Osteoblast (primary cell): ENCODE measurements at places on chromosomes 16 and 17. TPM values are rescaled to one million over a fixed set of nuclear protein-coding genes. Genes with fewer than 3 reads are reported as not detected.
A peak's percentile ranks its signal among the peaks of the same experiment; 100 is the strongest.

DNA sequence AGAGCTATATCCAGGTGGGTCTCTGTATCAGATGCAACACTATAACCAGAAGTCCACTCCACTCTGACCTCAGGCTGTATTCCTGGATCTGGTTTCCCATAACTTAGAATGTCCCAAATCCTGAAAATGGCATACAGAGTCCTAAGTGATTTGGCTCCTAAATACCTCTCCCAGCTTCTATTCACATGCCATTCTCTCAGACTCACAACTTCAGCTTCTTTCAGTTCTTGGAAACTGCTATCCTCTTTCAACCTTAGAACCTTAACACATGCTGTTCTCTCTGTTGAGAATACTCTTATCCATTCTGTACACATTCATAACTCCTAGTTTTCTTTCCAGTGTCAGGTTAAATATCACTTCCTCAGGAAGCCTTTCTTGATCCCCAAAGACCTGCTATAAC, 132.0 kb downstream of the BRIP1 start:
- DNase-seq = no peak

DNA sequence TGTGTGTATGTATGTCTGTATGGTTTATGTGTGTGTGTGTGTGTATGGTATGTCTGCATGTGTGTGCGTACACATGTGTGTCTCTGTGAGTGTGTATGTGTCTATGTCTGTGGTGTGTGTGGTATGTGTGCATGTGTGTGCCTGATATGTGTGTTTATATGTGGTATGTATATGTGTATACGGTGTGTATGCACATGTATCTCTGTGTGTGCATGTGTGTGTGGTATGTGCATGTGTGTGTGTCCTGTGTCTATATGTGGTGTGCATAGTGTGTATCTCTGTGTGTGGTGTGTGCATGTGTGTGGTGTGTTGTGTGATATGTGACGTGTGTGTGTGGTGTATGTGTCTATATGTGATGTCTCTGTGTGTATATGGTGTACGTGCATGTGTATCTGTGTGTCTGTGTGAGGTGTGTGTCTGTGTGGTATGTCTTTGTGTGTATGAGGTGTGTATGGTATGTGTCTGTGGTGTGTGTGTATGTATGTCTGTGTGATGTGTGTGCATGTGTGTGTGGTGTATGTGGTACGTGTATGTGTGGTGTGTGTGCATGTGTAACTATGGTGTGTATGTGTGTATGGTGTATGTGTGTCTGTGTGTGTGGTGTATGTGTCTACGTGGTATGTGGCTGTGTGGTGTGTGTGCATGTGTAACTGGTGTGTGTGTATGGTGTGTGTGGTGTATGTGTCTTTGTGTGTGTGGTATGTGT, 164.3 kb upstream of the PLCG2 start:
- peak; percentile 38 for DNase-seq

DNA sequence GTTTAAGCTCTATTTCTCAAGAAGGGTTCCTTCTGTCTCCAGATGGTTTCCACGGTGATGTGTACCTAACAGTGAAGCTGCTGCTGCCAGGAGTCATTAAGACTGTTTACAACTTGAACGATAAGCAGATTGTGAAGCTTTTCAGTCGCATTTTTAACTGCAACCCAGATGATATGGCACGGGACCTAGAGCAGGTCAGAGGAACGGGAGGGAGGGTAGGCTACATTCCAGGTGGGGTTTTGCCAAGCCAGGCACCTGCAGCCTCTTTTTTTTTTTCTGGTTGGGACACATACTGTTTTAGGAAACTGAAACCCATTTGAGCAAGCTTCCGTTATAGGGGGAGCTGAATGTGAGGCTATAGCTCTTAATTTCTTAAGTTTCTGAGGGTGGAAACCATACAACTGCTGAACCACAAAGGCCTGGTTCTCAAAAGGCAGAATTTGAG, 10.6 kb downstream of the LIG3 start:
- DNase-seq = no peak

- DNase-seq = no peak
These were observed 402.2 kb downstream of the XYLT1 start for GRCh38 chr16:17068524-17068923.

- DNase-seq = no peak
These were observed 51.8 kb downstream of the SMPD3 start for GRCh38 chr16:68396481-68396880.

DNA sequence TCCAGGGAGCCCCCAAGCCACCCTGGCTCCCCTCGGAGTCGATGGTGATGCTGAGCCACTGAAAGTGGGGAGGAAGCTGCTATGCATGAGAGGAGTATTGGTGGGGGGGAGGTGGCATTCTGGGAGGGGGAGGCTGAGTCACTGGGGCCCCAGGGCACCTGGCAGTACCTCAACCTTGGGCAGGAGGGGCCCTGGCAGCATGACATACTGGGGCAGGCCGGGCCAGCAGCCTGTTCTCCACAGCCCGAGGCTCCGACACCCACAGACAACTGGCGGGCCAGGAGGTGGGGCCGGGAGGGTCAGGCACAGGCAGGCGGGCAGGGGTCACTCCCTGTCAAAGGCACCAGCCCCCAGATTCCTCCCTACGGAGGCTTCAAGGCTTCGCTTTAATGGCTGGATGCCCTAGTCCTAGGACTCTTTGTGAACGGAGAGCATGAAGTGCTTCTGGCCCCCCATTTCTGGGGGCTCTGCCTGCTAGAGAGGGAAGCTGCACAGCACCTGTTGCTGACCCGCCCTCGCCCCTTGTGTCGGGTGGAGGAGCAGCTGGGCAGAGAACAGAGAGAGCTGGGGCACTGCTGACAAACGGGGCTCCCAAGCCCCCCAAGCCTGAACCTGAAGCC, 928 bp downstream of the CASKIN2 start:
- no peak for DNase-seq

DNA sequence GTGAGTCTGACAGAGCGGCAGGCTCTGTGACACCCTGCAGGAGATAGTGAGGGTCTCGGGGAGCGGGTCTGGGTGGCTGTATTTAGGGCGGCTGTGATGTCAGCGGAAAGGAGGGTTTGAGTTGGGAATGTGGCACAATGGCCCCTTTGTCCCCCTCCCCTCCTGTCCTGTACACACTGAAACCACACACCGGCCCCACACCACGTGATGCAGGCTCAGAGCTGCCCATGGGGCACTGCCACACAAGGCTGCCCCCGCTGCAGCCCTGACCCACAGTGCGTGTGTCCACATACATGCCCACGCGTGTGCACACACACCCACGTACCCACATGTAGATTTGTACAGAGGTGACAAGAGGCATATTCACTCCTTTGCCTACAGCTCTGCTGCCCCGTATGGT, 15.3 kb downstream of the SGCA start:
- DNase-seq = peak; percentile 78

DNA sequence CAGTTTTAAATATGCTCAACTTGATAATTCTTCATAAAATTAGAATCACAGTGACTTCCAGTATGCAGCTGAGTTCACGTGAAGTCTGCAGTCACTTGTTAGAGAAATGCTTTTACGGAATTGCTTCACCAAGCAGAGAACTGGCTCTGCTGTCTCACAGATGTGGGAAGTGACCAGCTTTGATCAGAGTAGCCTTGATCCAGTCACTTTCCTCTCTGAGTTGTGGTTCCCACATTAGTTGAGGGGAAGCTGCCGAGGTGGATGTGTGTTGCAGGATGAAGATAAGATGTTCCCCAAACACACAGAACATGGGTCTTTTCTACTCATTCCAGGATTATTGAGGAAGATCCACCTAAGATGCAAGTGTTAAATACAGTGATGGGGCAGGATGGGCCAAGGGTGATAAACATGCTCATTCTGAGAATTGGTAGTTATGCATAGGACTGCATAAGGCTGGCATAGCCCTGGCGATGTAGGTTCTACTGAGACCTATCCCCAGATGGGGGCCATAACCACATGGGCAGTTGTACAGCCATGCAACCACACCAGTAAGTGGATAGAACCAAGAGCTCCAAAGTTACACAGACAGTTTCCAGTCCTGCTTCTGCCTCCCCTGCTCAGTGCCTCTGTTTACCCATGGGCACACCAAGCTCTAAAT, 168.9 kb upstream of the MAF start:
- DNase-seq = peak; percentile 37

DNA sequence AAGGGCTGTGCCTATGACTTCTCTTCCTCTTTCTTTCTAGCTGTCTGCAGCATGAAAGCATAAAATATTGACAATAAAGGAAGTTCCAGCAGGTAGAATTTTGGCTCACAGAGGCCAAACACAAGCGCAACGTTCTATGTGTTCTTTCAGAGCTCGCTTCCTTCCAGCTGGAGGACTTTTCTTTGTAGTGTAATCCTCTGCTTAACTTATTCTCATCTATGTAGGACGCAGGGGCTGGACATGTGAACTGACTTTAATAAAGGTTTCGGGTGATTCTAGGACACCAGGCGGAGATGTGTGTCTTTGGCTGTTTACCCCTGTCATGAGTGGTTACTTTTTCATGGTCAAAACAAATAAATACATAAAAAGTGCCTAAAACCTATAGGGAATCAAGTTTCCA, 191.5 kb upstream of the MAF start:
- no peak for DNase-seq

GRCh38 chr17:63364387-63364786, 81.7 kb downstream of the CYB561 start:
- DNase-seq = no peak

- DNase-seq = peak; percentile 78
These were observed 112.9 kb downstream of the METRNL start for GRCh38 chr17:83192161-83192788.

DNA sequence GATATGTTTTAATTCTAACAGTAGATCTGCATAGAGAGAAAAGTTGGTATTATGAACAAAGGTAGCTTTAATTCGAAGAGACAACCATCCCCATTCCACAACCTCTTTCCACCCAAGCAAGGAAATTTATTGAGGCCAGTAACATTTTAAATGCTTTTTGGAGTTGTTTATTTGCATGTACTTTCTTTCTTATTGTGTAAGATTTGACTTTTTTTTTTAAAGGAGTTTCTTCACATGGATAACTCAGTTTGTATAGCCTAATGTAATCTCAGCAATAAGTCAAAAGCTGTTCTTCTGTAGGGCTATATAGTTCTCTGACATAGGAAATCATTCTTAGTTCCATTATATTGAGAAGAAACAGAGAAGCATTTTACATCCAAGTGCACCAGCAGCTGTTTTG, 163.3 kb downstream of the PRKCA start:
- no peak for DNase-seq

GRCh38 chr16:21666772-21667171, 3.0 kb downstream of the OTOA start:
- DNase-seq = no peak

GRCh38 chr16:48681520-48681919, 71.5 kb upstream of the N4BP1 start:
- DNase-seq = no peak

DNA sequence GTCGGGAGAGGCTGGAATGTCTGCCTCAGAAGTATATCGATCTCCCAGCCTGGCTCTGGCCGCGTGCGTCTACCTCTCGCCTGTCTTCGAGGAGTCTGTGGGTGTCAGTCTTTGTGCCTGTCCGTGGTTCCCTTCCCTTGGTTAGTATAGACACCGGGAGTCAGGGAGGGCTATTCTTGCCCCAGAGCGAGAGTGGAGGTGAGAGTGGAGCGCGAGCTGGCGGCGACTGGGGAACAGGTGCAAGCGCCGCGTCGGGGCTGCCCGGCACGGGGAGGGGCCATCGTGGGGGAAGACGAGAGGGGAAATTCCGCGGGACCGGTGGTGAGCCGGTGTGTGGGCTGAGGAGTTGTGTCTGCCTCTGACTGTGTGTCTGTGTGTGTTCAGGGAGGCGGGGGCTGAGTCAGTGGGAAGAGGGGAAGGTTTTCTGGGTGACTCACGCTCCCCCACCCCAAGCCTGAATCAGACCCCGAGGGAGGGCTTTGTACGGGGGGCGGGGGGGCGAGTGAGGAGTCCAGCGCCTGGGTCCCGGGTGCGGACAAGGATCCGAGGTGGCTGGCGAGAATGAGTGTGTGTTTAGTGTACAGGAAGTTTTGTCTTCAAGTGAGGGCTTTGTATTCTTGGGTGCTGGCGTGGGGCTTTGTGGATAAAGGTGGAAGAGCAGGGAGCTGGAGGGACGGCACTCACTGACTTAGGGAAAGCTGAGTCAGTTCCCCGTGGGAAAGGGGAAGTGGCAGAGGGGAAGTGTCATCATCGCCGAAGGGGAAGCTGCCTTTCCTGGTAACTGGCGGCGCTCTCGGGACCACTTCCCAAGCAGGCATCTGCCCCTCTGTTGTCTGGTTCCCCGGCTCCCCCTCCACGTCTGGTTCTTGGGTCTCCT, 8.6 kb downstream of the KDM6B start:
- DNase-seq = peak; percentile 98

GRCh38 chr16:2211923-2212347, 1.3 kb upstream of the BRICD5 start:
- DNase-seq = no peak

DNA sequence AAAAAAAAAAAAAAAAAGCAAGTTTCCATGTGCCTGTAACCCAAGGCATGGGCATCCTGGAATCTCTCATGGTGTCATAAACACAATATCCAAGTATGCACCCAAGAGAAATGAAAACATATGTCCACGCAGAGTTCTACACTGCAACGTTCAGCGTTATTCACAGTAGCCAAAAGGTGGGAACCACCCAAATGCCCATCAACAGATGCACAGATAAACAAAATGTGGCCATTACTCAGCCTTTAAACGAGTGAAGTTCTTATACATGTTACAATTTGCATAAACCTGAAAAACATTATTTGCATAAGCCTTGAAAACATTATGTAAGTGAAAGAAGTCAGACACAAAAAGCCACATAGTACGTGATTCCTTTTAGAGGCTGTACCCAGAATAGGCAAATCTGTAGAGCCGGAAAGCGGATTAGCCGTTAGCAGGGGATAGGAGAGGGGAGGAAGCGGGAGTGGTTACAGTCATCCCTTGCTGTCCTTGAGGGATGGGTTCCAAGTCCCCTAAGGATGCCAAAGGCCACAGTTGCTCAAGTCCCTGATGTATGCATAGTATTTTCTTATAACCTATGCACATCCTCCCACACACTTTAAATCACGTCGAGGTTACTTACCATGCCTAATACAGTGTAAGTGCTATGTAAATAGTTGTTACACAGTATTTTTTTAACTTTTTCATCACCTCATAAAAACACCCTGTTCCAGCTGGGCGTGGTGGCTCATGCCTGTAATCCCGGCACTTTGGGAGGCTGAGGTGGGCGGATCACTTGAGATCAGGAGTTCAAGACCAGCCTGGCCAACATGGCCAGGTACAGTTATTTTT, 47.3 kb upstream of the DNAH17 start:
- no peak for DNase-seq

GRCh38 chr16:47777220-47777619, 316.1 kb downstream of the PHKB start:
- DNase-seq = peak; percentile 55

DNA sequence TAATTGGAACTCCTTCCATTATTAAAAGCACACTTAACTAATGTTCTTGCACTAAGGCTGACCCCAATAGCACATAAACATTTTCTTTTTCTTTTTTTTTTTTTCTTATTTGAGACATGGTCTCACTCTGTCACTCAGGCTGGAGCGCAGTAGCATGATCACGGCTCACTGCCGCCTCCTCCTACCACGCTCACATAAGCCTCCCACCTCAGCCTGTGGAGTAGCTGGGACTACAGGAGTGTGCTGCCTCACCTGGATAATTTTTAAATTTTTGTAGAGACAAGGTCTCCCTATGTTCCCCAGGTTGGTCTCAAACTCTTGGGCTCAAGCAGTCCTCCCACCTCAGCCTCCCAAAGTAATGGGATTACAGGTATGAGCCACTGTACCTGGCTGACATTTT, 1.2 kb upstream of the ZNF652 start:
- DNase-seq = no peak

- DNase-seq = no peak
These were observed 281.8 kb downstream of the IRF8 start for GRCh38 chr16:86180780-86181179.

The SDF2 gene
- 37.4 and 40.9 TPM in 2 replicates for total RNA-seq

The HNF1B gene
- total RNA-seq = not detected in 2 replicates

The NLRC5 gene
- total RNA-seq = 52.1 and 57.2 TPM in 2 replicates

The ATAD5 gene
- 1.5 and 1.8 TPM in 2 replicates for total RNA-seq

The HSPB9 gene
- total RNA-seq = not detected in 2 replicates

The PGS1 gene
- 34.4 and 39.5 TPM in 2 replicates for total RNA-seq

The NPIPA8 gene
- not detected in 2 replicates for total RNA-seq
